Left lung (tissue), 14 donors: ENCODE measurements at places on chromosomes 12 and 14. TPM values are rescaled to one million over a fixed set of nuclear protein-coding genes. Genes with fewer than 3 reads are reported as not detected.

DNA sequence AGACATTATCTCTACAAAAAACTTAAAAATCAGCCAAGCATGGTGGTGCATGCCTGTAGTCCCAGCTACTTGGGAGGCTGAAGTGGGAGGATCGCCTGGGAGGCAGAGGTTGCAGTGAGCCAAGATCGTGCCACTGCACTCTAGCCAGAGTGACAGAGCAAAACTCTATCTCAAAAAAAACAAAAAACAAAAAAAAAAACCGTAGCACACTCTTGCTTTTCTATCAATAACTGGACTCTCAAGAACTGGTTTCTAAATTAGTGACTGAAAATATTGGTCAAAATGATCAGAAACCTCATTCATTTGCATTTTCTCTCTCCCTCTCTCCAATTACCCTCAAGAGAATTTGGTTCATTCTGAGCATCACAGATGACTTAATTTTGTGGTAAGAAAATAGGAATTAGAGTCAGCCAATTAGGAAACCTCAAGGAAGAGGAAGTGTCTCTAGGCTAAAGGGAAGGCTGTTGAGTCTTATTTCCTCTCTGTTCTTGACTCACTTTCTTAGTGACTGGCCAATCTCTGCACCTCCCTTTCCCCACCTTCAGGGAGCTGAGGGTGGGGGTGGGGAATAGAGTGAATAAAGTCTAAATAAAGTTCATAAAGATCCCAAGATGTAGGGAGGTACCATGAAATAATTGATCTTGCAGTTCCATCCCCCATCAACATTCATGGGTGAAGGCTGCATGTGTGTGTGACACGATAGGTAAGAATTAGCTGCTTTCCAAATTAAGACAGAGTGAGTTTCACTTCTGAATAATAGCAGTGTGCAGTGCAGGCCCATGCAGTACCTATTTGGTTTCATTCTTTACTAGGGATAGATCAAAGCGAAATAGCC lies 6.8 kb upstream of the PSMA6 start:
- no peak for DNase-seq

DNA sequence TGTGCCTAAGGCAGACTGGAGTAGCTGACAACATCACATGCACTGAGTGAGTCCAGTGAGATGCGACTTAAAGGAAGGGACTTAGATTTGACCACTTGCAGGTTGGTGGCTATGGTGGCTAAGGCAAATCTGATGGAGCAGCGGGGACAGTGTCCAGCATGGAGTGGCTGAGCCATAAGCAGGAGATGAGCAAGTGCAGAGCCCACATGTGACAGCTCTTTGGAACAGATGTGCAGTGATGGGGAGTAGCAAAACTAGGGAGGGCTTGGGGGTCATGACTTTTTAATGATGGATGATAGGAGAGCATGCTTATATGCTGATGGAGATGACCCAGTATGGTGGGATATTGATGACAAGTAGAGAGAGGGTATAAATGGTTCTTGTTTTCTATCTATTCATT lies 80.2 kb downstream of the PELI2 start:
- DNase-seq = no peak

- peak; percentile 60 for DNase-seq
Measured at GRCh38 chr12:40170593-40170992, 54.2 kb upstream of the LRRK2 start.

DNA sequence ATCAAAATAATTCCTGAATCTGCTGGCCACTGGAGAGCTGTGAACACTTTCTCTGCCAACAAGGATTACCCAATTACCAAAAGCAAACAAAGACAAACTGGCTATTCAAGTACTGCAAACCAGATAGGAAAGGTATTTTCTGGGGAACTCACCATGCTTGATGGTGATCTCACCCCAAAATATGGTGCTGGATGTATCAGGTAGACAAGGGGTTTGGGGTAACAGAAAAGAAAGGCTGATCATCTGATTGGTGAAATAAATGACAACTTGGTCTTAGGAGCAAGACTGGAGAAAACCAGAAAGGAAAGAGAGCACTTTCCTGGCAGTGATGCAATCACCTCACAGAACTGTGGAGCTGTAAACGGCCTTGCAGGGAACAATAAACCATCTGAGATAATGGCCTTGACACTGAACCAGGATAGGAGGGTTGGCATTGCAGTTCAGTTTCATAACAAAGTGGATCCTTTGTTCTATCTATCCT lies 31.0 kb upstream of the NPFF start:
- DNase-seq = no peak

Gene KLHL33
- total RNA-seq = 0.20 TPM

Gene CACNA1C
- 21.9 TPM for total RNA-seq

Gene KRT78
- not detected for total RNA-seq
